ENCODE measurements at places on chromosomes 5 and 9. TPM values are rescaled to one million over a fixed set of nuclear protein-coding genes. Genes with fewer than 3 reads are reported as not detected.

DNA sequence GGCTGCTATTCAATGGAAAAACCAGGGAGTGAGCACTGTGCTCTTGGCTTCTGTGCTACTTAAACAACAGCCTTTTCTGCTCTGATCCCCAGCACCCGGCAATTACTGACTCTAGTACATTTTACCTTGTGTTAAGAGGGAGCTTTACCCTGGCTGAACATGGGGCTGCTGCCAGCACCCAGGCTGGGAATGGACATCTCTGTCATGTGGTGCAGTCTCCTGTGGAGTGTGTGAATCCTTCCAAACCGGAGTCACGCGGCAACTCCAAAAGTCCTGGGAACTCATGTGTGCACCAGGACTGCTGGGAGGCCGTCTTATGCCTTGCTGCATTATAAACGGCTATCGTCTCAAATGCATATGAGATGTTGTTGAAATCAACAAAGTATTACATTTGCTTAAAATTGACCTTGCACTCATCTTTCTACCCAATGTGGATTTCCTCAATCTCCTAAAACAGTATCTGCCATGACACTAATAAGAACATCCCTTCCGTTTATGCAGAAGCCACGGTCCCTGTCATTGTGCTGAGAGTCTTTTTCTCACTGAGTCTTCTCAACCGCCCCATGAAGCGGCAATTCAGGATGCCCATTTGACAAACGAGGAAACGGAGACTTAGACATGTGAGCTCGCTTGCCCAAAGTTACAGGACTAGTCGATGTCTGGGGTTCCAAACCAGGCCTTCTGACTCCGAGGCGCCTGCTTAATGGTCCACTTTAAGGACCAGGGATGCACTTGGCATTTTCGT, 884 bp upstream of the GSN start:
- peak overlapping the region; percentile 98 for H3K27ac ChIP-seq
- no peaks in the 10 kb centered on the region for H3K36me3 ChIP-seq
- H3K27me3 ChIP-seq = no peaks in the 10 kb centered on the region

GRCh38 chr5:67015541-67016191, 180.9 kb downstream of the CD180 start:
- no peak overlapping the region for H3K4me3 ChIP-seq
- no peaks in the 10 kb centered on the region for H3K27me3 ChIP-seq
- H3K4me1 ChIP-seq = no peaks in the 10 kb centered on the region

GRCh38 chr9:91856419-91856818, 93.6 kb downstream of the ROR2 start:
- H3K36me3 ChIP-seq = no peaks in the 10 kb centered on the region
- no peak overlapping the region for H3K4me3 ChIP-seq
- no peak overlapping the region for H3K27ac ChIP-seq
- no peak for DNase-seq

DNA sequence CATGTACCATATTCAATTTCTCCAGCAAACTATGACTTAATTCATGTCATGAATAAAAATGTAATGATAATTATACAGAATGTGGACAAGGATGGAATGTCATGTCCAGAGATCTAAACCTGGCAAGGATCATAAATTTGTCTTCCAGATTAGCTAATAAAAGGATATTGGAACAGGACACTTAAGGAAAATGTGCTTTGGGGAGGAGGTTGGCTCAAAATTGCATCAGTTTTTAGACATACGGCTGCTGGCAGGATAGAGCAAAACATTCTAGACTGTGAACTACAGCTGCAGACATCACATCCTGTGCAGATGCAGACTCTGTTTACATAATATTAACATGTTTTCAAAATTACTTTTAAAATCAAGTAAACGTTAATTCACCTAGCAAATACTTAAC, 248.4 kb downstream of the TLR4 start:
- H3K4me3 ChIP-seq = no peak overlapping the region
- H3K27me3 ChIP-seq = no peaks in the 10 kb centered on the region
- DNase-seq = no peak
- H3K4me1 ChIP-seq = no peaks in the 10 kb centered on the region

The UBE2B gene
- total RNA-seq = 55.2 TPM

The DPH7 gene
- total RNA-seq = 30.6 TPM

The GABRA1 gene
- not detected for total RNA-seq

DNA sequence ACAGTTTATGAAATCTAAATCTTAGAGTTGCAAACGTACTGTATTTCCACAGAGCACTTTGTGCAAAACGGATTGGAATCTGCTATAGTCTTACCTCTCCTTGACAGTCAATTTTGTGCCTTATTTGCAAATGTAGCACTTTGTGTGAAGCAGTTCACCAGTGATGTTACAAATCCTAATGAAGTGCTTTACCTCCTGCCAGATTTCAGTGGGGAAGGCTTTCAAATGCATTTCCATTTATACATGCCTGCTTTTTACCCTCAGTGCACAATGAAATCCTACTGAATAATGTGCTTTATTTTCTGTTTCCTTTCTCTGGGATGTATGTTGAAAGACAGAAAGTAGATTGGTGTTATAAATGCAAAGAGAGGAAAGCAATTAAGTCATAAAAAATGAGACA, 2141.6 kb upstream of the C9orf72 start:
- no peak overlapping the region for H3K4me3 ChIP-seq
- DNase-seq = no peak
- H3K27ac ChIP-seq = no peak overlapping the region
- H3K27me3 ChIP-seq = no peaks in the 10 kb centered on the region
- no peaks in the 10 kb centered on the region for H3K4me1 ChIP-seq
- H3K36me3 ChIP-seq = no peaks in the 10 kb centered on the region
